NCI-H446 (cell line): ENCODE measurements at places on chromosomes 12 and 14.
A peak's percentile ranks its signal among the peaks of the same experiment; 100 is the strongest.

DNA sequence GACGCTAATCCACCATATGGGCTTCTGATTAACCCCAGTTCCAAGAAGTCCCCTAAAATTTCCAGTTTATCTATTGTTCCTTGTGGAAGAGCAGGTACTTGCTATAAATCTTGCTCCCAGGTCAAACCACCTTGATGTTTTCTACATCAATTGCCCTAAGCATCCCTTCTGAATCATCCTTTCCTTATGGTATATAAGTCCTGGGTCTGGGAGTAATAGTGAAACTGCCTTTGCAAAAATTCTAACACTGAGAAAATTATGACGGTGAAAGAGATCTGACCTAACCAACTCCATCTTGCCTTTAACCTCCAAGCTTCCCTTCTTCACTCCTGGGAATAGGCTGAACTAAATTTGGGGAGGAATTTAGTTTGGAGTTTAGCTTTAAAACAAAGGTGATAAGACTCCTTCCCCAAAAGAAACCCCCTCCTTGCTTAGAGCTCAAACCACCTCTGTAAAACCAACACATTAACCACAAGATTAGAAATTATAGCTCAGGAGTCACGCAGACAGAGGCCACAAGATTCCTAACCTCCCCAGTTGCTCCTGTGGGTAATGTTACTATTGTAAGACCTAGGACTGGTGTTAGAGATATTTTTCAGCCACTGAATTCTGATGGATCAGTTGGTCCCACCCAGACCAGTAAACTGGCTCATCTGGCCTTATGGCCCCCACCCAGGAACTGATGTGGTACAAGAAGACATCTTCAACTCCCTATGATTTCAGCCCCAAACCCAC, 33.8 kb upstream of the DTX1 start:
- DNase-seq, result no peak

GRCh38 chr12:64722835-64723234, 36.4 kb downstream of the GNS start:
- DNase-seq, result no peak

DNA sequence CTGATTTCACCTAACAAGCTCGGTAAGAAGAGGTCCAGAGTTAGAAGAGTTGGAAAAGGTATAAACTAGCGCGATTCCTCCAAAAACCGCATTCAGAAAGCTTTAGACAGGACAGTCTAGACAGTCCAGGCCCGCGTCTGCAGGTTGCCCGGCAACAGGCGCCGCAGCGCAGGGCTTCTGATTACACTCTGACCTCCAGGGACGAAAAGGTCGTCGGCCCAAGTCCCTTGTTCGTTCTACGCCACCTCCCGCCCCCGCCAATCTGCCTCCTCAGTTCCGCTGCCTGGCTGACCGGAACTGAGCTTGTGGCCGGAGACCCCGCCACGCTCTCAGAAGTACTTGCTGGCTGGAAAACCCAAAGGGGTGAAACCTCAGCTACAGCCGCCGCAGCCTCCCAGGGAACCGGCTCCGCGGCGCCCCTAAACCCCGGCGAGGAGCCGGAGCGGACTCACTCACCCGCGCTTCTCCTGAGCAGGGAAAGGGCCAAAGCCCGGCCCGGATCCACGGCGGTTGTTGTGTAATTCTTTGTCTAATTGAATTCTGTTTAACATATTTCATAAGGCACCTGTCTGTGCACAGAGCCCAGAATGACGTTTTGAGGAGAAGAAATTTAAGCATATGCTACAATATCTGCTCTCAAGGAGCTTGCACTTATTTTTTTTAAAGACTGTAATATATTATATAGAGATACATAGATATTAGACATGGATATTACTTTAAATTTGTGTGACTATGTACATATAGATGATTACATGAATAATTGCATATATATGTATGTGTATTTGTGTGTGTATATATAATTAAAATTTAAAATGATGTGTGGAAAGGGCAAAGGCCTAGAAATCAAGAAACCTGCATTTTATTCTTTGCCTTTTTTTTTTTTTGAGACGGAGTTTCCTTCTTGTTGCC, at the start of gene CAPS2:
CAPS2 (minus strand) TSS at position 407 of the 909 bp plus-strand sequence. CDS start 3,826 bp downstream, outside the sequence.
- DNase-seq, result peak; percentile 38

GRCh38 chr12:104719700-104720338, 238.3 kb downstream of the SLC41A2 start:
- DNase-seq, result no peak

GRCh38 chr12:14417715-14418114, 52.2 kb downstream of the ATF7IP start:
- DNase-seq, result no peak

DNA sequence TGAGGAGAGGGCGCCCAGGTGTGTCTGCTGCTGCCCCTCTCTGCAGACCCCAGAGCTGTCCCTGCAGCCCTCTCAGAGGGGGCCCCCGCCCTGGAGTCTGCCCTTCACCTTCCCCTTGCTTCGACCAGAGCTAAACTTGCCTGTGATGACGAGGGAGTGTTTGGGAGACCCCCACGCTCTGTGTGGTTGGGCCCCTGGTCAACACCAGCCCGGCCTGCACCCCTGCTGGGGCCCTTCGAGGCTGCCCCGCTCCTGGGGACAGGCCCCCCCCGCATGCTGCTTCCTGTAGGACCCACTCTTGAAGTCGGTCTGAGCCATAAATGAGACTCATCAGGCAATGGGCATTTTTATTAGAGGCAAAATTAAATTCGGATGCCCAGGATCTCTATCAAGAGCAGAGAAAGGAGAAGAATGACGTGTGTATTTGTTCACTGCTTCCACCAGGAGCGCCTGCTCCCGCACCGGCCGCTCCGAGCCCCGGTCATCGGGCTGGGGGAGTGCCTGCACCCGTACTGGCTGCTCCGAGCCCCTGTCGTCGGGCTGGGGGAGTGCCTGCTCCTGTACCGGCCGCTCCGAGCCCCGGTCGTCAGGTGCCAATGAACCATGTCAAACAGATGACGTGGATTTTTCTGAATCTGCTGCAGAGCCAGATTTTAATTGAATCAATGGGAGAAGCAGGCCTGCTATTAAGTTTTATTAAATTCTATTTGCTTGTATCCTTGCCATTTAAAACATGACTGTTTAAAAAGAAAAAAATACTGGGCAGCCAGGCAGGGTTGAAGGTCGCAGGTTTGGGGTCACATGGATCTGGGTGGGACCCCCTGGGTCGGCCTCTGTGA, 47.7 kb downstream of the NOC4L start:
- no peak for DNase-seq

GRCh38 chr12:68622250-68622649, 11.6 kb downstream of the RAP1B start:
- DNase-seq, result no peak

- no peak for DNase-seq
Measured at GRCh38 chr12:107442326-107442987, 243.1 kb upstream of the PWP1 start.

- no peak for DNase-seq
Measured at GRCh38 chr12:75690296-75690955, 179.0 kb upstream of the KRR1 start.

DNA sequence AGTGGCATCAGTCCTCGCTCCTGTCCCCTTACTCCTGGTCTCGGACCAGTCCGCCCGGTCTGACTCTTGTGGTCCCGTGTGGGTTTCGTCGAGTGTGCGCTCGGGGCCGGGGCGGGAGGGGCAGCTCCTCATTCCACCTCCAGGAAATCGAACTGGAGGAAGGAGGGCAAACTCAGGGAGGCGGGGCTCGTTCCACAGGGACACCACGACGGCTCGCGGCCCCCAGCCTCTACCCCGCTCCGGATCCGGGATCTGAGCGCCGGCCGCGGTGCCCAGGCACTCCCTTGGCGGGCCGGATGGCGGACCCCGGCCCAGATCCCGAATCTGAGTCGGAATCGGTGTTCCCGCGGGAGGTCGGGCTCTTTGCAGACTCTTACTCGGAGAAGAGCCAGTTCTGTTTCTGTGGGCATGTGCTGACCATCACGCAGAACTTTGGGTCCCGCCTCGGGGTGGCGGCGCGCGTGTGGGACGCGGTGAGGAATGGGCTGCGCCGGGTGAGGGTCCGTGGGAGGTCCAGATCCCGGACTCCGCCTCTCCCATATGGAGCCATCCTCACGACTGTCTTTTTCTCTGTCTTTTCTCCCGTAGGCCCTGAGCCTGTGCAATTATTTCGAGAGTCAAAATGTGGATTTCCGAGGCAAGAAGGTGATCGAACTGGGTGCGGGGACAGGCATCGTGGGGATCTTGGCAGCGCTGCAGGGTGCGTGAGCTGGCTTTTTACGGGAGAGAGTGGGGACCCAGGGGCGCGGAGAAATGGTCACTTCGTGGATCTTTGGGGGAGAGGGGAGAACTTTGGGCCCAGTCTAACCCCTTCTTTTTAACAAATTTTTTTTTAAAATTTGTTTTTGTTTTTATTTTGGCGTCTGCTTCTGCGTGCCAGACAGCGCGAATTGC, at the start of gene EEF1AKMT3:
EEF1AKMT3 (plus strand) TSS at position 186 of the 894 bp plus-strand sequence; CDS start at position 297, 111 bp downstream.
- no peak for DNase-seq

DNA sequence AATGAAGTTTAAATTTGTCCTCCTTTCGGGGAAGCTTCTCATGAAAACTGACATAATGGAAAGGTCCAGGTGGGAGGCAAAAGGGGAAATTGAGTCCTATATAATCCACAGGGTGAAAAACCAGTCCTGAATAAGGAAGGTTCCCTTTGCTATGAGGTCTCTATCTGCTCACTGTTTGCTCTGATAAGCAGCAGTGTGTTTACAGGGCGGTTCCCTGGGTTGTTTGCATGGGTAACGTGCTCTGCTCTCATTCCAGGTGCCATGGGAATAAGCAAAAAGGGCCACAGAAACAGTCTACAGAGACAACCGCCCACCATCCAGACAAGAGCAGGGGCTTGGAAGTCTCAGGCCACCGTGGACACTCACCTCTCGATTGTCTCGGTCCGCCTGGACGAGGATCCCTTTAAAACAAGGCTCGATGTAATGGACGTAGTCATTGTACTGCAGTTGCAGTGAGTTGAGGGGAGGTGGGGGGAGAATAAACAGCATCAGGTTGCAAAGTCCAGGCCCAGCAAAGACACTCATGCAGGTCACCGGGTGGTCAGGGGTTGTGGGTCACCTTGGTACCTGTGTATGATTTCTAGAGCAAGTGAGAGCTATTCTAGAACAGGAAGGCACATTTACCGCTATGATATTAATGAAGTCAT, 32.7 kb downstream of the CACNA2D4 start:
- no peak for DNase-seq

GRCh38 chr14:87231336-87232026, 761.5 kb downstream of the GALC start:
- no peak for DNase-seq

- DNase-seq, result no peak
Measured at GRCh38 chr12:98471085-98471484, 44.3 kb upstream of the TMPO start.

- no peak for DNase-seq
Measured at GRCh38 chr12:48901278-48901677, 24.0 kb downstream of the FKBP11 start.

GRCh38 chr14:64540208-64541202, at the start of gene HSPA2:
HSPA2 (plus strand) TSS chr14:64540741; CDS start chr14:64540850, 109 bp downstream.
- peak; percentile 17 for DNase-seq

DNA sequence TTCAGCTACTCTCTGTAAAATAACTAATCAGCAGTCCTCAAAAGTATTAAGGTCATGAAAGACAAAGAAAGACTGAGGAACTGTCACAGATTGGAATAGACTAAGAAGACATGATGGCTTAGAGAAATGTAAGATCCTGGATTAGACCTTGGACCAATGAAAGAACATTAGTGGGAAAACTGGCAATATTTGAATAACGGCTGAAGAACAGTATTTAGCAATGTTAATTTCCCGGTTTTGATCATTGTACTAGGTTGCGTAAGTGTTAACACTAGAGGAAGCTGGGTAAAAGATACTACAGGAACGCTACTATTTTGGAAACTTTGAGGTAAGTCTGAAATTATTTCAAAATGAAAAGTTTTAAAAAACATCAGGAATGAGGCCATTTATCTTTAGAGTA, 98.8 kb upstream of the RESF1 start:
- no peak for DNase-seq

DNA sequence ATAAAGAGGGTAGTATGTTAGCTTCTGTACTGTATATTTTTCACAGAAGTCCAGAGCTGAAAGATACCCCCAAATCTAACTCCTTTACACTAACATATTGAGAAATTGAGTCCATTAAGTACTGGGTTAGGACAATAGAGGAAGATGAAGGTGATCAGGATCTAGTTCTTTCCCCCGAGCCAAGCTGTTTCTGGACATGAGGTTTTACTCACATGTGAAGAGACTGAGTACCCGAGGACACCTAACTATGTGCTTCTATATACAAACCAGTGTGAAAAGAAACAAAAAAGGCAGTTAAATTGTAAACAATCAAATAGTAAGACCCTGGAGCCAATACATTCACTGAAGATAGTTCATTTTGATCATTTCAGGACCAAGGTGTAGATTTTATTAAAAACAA, 3.8 kb upstream of the TRHDE start:
- no peak for DNase-seq

GRCh38 chr12:122190842-122191668, 8.1 kb downstream of the LRRC43 start:
- DNase-seq, result peak; percentile 10

GRCh38 chr12:34288963-34289345, 266.7 kb downstream of the ALG10 start:
- no peak for DNase-seq

- DNase-seq, result no peak
Measured at GRCh38 chr14:92315050-92315805, 7.7 kb upstream of the SLC24A4 start.

GRCh38 chr14:34548472-34548981, 9.0 kb upstream of the EAPP start:
- DNase-seq, result no peak

DNA sequence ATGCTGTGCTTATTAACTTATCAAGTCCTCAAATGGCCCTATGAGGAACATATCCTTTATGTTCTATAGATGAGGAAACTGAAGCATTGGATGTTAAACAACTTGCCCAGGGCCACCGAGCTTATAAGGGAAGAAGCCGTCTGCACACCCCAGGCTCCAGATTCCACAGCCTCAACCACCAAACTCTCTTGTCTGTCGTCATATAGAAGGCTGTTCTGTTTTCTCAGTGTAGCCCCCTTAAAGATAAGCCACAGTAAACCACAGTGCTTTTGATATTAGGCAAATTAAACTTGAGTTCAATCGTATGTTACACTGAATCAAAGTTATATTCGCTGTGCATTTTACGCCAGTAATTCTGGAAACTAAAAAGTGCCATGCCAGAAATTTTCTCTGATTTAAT, 116.7 kb downstream of the PRKCH start:
- DNase-seq, result no peak

DNA sequence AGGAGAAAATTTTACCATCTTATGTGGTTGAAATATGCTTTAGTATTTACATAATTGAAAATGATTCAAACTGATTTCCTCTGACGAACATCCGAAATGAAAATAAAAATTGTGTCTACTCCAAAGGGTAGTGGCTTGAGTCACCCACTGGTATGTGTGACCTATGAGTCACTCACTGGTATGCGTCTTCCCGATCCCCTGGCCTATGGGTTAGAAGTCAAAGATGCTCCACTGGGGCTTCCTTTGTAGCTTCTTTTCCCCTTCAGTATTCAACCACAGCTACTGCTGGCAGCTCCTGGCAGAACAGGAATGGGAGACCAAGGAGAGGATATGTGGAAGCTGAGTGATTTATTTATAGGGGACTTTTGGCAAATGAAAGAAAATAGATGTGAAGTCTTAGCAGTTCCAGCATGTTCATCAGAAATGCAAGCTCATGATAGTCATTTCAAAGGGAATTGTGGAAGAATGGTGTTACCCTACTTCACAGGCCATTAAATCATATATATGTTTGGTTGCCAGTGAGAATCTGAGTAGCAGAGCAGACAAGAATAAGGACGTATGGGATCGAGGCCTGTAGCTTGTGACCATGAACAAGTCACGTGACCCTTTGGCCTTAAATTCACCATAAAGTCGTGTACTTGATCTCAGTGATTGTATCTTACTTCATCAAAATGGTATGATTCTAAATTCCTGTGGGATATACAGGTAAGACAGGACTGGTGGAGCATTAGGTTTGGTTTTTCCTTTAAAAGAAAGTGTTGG, 108.3 kb downstream of the CRADD start:
- peak; percentile 32 for DNase-seq
